ENCODE measurements at places on chromosomes 2 and 18.
A peak's percentile ranks its signal among the peaks of the same experiment; 100 is the strongest.

- no peak for DNase-seq
These were observed 653 bp upstream of the ABI2 start for GRCh38 chr2:203327582-203327900.

- DNase-seq: no peak
These were observed 69.3 kb downstream of the NCKAP5 start for GRCh38 chr2:133498662-133499585.

GRCh38 chr2:122634256-122634655, 878.8 kb downstream of the TSN start:
- no peak for DNase-seq

GRCh38 chr2:112993831-112994230, 11.4 kb upstream of the IL36A start:
- no peak for DNase-seq

DNA sequence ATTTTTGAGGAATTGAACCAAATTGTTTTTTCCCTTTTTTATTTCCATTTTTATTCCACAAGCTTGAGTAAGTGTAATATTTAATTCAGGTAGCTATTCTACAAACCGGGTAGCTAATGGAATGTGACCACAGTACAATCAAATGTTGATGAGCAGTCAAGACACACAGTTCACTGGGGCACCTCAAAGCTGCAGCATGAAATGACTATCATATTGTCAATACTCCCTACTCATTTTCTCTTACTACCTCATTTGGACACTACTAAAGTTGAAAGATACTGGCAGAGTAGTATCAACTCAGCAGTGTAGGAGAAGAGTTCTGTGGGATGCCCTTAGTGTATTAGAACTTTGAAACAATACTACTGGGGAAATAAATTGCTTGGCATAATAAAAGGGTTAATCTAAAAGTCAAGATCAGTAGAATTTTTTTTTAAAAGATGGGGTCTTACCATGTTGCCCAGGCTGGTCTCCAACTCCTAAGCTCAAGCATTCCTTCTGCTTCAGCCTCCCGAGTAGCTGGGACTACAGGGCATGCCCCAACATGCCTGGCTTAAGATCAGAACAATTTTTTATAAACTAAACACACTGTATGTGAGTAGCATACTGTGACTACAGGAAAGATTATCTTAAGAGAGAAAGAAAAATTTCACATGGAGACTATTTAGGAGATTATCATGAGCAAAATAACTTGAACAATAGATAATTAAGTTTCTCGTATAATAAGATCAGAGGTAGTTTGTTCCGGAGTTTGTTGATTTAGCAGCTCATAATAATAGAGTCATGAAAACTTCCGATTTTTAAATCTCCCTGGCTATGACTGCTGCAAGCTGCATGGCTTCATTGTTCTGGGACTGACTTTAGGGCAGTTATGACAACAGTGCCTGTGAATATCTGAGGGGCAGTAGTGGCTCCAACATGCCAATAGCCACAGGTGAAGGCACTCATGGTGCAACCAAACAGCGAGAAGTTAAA, 43.7 kb downstream of the MYO3B start:
- DNase-seq: no peak

DNA sequence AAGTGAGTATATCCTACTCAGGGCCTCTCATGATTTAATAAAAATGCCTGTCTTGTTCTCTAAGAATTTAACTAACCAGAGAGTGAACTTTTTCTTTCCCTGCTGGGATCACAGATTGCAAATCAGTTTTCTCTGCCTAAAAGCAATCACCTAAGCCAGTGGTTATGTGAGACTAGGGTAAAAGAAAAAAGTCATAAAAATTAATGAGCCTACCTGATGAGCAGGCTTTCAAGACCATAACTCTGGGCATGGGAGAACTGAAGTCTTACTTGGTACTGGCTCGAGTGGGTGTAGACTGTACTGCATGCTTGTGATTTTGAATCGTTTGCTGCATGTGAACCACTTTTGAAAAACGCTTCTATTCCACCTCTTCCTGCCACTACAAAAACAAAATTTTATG, 1677.0 kb upstream of the LRRTM1 start:
- no peak for DNase-seq

DNA sequence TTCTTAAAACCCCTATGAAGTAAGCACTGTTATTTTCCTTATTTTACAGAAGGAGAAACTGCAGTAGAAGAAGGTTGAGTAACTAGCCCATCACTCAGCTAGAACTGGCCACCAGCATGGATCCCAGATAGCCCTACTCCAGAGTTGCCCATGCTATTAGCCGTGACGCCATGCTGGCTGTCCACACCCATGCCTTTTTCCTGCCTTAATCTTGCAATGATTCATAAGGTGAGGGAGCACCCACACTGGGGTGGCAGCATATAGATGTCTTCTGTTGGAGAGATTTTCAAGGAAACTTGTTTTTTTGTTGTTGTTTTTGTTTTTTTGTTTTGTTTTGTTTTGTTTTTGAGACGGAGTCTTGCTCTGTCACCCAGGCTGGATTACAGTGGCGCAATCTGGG, 204.1 kb upstream of the HAAO start:
- DNase-seq: no peak

GRCh38 chr2:56410140-56410539, 226.3 kb downstream of the CCDC85A start:
- no peak for DNase-seq

DNA sequence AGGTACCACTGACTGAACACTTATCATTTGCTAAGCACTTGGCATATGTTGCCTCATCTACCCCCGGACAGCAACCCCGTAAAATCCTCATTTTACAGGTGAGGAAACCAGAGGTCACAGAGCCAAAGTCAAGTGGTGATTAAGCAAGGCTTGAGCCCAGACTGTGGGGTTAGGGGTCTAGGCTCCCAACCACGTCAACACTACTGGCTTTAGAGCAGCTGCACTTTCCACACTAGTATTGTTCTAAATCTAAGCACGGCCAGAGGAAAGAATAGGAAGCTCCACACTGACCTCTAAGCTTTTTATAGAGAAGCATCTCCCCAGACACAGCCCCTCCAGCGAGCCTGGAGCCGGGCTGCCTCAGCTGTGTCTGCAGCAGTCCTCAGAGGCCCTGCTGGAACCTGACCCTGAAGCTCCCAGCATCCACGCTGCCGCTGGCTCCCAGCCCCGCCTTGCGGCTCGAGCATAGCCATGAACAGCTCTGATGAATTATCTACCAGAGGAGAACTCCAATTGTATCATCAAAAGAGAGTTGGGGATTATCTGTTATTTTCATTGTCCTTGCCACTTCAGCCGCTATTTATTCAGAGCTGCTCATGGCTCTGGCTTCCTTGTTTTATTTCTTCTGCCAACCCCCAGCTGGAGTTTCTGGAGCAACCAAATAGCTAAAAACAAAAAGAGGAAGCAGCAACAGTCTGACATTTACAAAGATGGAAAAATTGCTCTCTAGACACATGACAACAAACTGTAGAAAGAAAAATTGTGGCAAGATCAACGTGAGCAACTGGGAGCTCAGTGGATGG, 62.2 kb upstream of the RTN4 start:
- DNase-seq: peak; percentile 93

GRCh38 chr2:215930505-215931253, 82.7 kb downstream of the MREG start:
- DNase-seq: no peak

DNA sequence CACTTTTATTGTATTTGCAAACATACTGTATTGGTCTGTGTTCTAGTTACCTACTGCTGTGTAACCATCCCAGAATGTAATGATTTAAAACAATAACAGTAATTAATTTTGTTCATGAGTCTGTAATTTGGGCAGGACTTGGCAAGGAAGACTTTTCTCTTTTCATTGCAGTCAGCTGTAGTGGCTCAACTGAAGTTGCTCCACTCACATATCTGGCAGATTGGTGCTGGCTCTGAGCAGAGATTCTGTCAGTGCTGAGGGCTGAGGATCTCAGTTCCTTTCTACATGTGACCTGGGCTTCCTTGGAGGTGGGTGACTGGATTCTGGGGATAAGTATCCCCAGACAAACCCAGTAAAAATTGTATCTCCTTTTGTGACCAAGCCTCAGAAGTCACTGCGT, 26.6 kb downstream of the PTPN4 start:
- no peak for DNase-seq

GRCh38 chr18:63237881-63238692, 81.5 kb downstream of the BCL2 start:
- peak; percentile 76 for DNase-seq

- peak; percentile 18 for DNase-seq
These were observed 46.5 kb downstream of the KCNIP3 start for GRCh38 chr2:95343429-95344214.

- DNase-seq: no peak
These were observed 185.9 kb upstream of the NRP2 start for GRCh38 chr2:205496370-205496769.

DNA sequence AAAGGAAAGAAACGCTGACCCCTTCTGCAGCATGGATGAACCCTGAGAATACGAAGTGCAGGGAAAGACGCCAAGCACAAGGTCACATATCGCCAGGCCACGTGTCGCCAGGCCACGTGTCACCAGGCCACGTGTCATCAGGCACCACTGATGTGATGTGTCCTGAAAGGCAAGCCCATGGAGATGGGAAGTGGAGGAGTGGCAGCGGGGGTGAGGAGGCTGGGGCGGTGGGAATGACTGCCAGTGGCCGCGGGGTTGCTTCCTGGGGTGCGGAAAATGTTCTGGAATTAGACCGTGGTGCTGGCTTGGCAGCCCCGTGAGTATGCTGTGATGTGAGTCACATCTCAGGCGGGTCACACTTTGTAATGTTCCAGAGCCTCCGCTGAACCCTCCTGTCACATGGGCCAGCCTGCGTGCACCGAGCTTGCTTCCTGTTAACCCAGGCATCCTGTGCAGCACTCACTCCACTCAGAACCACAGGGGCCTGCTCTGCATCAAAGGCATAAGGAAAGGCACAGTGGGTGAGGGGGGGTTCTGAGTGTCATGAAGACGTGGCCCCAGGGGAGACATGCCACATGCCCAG, 39.0 kb downstream of the SLC66A2 start:
- no peak for DNase-seq

- no peak for DNase-seq
These were observed 29.6 kb upstream of the IL37 start for GRCh38 chr2:112881217-112881985.

- DNase-seq: no peak
These were observed 3.3 kb upstream of the POU3F3 start for GRCh38 chr2:104850361-104851290.

- no peak for DNase-seq
These were observed 78.6 kb downstream of the CALCRL start for GRCh38 chr2:187369471-187369870.

- DNase-seq: no peak
These were observed 141.8 kb upstream of the MYT1L start for GRCh38 chr2:2472881-2473280.

DNA sequence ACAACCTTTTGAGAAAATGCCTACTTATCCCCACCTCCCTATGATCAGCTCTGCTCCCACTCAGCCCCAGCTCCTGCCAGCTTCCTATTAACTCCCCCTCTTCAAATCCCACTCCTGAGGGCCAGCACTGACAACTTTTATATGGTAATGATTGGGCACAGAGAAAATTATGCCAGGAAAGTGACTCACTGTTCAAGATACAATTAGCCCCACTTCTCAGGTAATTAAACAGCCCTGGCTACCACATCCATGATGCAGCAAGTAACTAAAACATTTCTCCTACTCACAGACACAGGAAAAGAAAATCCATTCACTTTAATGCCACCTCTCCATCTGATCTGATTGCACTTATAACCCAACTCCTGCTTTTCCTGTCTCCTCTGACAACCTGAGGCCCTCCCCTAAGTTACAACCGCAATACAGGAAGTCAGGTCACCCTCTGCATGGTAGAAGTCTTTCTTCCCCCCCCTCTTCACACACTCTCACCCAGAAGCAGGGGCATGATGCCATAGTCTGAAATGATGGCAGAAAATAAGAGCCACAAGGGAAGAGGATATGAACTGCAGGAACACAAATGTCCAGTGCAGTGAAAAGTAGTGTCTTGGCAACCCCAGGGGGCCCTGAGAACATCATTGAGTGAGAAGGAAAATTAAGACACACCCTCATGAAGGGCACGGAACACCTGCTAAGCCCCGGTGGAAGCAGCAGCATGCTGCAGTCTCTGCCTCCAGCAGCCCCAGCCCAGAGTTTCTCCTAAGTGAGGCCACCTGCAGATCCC, 54.4 kb downstream of the STK39 start:
- DNase-seq: no peak

DNA sequence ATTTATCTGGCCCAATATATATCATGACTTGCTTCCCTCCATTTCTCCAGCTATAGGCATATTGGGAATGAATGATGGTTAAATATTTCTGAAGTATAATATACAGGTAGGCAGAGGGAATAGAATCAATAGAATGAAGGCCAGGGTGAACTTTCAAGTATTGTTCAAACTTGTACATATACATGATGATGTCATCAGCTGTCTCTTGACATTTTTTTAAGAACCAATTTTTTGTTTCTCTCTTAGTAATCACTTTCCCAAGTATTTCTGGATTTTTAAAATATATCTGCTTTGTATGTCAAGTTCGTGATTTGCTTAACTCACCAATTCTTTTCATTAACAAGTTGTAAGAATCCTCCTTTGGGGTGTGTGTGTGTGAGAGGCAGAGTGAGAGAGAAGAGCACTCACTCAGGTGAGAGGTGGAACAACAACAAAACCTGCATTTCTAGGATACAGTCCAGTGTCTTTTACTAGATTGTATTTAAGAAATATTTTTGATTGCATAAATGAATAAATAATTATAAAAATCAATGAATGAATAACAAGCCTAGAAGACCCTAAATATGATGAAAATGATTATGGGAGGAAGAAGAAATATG, 1239.1 kb downstream of the LRP1B start:
- no peak for DNase-seq

DNA sequence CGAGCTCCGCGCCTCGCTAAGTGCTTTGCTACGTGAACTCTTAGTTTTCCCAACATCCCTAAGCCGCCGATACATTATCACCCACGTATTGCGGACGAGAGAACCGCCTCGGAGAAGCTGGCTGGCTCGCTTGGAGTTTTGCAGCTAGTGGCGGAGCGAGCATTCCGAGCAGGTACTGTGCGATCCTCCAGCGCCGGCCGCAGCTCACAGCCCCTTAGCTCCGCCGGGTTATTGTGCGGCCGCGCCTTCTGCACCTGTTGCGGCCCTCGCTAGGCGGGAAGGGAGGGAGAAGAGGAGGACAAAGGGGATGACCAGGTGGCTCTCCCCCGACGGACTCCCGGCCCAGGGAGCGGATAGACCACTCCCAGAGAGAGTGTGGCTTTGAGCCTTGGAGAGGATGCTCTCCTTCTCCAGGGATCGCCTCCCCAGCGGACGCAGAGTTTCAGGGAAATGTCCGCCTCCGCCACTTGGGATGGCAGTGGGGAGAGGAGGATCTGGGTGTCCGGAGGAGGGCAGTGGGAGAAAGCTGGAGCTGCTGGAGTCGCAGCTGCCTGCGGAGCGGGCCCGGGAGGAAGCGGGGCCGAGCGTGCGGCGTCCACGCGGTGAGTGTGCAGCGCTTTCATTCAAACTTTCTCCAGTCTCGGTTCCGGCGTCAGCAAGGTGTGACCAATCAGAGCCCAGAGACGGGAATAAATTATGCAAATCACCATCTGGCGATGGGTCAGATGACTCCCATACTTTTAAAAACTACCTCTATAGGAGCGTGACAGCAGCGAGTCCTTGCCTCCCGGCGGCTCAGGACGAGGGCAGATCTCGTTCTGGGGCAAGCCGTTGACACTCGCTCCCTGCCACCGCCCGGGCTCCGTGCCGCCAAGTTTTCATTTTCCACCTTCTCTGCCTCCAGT, at the start of gene LIPG:
LIPG (plus strand) TSS at position 769 of the 905 bp plus-strand sequence. CDS start 252 bp downstream, outside the sequence.
- DNase-seq: peak; percentile 61

Data from right hindlimb (tissue), 1 donor.